Stimulated activated CD4-positive, alpha-beta T cell treated with anti-CD3 and anti-CD28 coated beads, Interleukin-4, amount 100 ng/mL, for 1 hour (primary cell): ENCODE measurements at places on chromosomes 6 and 20.
A peak's percentile ranks its signal among the peaks of the same experiment; 100 is the strongest.

GRCh38 chr6:133301835-133302234 is 60.7 kb downstream of the EYA4 start:
- DNase-seq = no peak

GRCh38 chr20:11305406-11305805 is 612.3 kb upstream of the BTBD3 start:
- DNase-seq = no peak

DNA sequence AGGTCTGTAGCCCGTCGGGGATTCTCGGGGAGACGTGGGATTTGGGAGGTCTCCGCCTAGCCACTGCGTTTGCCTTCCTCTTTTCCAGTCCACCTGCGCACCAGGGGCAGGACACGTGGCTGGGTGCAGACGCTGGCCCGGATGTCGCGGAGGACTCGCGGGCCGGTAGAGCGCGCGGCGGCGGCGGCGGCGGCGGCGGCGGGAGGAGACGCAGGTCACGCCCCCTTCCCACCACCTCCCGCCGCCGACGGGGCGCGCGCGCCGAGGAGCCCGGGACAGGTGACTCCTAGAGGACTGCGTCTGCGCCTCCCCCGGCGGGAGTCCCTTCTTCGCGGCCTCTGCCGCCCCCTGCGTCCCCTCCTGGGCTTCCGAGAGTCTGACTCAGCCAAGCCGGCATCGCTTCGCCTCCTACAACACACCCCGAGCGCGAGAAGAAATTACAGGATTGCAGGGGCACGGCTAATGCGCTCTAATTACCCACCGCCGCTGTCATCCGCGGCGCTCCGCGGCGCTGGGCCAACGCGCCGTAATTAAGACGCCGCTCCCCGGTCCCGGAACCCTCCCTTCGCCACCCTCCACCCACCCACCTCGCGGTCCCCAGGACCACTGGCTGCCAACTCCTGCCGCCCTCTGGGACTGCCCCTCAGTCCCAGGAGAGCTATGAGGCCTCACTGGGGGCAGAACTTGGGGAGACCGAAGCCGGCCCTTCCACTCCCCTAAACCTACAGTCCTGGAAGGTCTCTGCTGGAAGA is 124.5 kb downstream of the MRPL14 start:
- peak; percentile 65 for DNase-seq

- DNase-seq = no peak
Measured at GRCh38 chr6:157584036-157584435, 203.0 kb downstream of the ZDHHC14 start.

GRCh38 chr20:16828666-16829305 is 80.6 kb downstream of the OTOR start:
- DNase-seq = no peak

DNA sequence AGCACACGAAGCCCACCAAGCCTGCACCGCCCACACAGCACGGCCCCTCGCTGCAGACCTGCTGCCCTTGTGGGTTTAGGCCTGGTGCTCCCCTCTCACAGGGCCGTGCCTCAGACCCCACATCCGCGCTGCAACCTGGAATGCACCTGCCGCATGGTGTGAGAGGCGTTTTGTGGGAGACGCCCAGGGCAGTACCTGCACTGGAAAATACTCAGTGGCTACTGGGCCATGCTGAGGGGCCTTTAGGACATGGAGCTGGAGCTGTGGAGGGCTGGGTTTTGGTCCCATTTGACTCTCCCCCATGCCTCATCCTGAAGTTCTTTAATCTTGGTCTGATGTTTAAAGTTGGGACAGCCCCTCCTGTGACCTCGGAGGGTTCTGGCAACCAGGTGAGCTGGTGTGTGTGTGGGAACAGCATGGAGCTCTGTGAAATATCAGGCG is 116.3 kb downstream of the ERMARD start:
- no peak for DNase-seq
